ENCODE measurements at places on chromosomes 4 and X.

DNA sequence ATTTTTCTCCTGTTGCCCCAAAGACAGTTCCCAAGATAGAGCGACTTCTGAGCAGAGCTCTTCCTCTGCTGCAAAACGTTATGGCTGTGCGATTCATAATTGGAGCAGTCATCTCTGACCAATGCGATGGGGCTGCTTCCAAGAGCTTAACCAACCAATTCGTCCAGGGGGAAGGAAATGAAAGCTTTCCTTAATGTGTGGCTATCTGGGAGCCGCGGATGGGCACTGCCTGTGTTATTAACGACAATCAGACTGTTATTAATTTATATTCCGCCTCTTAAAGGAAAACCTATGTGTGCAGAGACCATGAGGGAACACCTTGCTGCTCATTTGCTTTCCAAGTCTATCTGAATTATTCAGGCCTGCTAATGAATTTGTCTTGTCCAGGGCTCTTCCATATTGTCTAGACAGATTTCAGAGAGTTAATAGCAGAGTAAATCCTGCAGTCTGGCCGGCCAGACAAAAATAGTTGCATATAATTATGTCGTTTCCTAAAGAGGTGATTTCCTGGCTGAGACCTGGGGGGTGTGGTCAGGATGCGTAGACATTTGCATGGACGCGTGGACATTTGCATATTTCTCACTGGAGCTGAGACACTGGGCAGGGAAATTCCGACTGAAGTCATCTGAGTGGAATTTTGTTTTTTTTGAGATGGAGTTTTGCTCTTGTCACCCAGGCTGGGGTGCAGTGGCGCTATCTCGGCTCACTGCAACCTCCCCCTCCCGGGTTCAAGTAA, 135.4 kb downstream of the HMX1 start:
- DNase-seq: no peak

DNA sequence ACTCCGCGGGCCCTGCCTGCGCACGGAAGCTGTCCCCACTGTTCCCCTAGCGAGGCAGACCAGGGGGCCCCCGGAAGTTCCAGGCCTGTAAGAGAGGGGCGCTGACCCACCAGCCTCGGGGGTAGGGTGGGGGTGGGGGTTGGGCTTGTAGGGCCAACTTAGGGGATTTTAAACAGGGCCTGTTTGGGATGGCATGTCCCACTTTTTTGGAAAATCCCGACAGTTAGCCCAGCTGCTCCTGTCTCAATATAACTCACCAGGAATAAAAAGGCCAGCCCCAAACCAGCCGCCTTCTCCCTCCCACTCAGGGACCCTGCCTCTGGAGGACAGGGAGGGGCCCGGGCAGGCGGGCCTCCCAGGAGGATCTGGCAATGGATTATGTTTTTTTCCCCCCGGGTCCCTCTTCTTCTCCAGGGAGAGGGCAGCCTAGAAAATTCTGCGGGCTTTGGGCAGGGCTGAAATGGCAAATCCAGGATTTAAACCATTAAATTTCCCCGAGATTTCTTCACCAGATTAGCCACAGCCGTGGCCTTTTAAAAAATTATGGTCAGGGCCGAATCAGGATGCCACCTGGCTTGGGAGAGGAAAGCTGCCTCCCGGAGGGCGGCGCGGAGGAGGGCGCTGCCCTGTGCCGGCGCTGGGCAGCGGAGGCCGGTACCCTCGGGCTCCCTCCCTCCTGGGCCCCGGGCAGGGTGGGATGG, 957 bp downstream of the PPP2R2C start:
- DNase-seq: no peak

DNA sequence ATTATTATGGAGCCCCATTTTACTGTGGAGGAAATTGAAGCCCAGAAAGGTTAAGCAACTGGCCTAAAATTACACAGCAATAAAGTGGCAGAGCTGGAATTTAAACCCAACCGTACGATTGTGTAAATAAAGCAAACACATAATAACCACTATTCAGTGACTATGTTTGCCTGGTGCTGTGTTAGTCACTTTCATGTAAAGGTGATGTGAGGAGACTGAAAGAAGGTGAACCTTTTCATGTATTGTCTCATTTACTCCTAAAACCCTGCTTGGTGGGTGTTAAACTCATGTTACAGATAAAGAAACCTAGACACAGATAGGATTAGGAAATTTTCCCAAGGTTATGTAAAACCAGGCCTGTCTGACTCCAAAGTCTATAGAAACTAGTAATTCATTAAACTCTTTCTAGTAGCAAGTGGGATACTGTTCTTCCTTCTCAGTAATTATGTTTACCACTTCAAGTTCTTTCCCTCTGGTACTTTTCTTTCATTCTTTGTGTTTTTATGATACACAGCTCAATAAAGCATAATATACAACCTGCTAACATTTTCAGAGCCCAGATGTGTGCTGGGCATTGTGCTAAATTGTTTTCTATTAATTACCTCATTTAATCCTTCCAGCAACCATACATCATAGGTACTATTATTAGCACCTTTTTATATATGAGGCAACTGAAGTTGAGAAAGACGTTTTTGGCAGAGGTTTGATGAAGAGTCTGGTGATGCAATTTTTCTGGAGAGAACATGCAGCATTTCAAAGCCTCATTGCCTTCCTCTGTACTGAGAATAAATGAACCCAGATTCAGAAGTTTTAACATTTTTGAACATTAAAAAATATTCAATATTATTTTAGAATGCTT, 202.7 kb downstream of the SPRY1 start:
- DNase-seq: peak; percentile 61

GRCh38 chr4:166896254-166896653, 338.0 kb downstream of the SPOCK3 start:
- no peak for DNase-seq

DNA sequence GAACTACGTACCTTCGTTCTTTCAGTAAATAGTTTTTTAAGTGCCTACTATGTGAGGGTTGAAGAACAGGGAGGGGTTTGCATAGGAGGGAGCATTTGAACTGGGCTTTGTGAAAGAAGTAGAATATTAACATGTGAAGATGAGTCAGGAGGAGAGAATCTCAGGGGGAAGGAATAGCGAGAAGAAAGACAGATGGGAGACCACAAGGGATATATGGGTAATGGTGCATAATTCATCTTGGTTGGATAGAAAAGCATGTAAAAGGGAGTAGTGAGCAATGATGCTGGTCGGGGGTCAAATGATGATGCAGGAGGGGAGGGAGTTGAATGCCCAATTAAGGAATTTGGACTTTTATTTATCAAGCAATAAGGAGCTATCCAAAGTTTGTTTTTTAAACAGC, 52.7 kb downstream of the TMEM164 start:
- peak; percentile 28 for DNase-seq

DNA sequence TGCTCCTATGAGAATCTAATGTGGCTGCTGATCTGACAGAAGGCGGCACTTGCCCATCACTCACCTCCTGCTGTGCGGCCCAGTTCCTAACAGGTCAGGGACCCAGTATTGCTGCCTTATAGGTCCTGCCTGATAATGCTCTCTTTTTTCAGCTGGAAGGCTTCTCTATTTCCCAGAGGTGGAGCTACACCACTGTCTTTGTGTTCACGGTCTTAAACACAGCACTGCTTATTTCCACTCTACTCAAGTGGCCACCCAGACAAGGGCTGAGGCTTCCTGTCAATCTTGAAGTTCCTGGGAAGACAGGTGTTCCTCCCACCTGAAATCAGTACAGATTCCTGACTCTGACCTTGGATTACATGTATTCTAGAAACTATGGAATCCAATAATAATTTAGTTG, 270.6 kb downstream of the NR3C2 start:
- no peak for DNase-seq

- no peak for DNase-seq
Observed at GRCh38 chrX:13994104-13994503, 35.6 kb downstream of the GEMIN8 start.

GRCh38 chrX:44898411-44899221, 25.6 kb downstream of the KDM6A start:
- DNase-seq: no peak

DNA sequence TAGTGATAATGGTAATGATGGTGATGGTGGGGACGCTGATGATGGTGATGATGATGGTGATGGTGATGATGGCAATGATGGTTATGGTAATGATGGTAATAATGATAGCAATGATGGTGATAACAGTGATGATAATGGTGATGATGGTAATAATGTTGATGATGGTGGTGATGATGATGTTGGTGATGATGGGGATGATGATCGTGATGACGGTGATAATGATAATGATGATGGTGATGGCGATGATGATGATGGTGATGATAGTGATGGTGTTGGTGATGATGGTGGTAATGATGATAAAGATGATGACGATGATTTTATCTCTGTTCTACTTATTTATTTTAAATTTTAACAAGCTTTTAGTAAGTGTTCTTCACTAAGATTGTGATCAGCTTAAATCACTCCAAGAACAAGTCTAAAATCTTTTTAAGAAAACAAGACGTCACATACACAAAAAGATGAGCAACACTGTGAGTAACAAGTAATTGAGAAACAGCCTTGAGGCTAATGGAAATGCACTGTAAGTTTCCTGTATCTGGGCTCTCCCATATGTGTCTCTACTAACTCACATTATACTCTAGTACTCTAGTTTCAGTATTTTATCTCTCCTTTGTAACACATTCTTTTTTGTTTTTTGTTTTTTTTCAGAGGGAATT, 480.2 kb upstream of the PRKX start:
- DNase-seq: no peak

GRCh38 chr4:113905301-113905700, 74.1 kb downstream of the ARSJ start:
- DNase-seq: peak; percentile 14

DNA sequence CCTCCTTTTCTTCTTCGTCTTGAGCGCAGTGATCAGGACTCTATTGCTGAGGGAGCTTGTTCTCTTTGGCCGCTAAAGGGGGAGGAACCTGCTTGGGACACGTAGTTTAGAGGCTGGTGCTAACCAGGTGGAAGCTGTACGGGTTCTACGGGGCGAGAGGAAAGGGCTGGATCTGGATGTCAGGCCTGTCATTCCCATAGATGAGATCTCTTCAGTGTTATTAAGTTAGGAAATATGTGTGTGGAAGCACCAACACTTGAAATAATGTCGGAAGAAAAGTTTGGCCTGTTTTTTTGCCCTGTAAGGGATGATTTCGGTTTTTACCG, 643 bp downstream of the SRP72 start:
- DNase-seq: peak; percentile 16

- no peak for DNase-seq
Observed at GRCh38 chr4:99536848-99537247, 26.0 kb downstream of the C4orf17 start.

DNA sequence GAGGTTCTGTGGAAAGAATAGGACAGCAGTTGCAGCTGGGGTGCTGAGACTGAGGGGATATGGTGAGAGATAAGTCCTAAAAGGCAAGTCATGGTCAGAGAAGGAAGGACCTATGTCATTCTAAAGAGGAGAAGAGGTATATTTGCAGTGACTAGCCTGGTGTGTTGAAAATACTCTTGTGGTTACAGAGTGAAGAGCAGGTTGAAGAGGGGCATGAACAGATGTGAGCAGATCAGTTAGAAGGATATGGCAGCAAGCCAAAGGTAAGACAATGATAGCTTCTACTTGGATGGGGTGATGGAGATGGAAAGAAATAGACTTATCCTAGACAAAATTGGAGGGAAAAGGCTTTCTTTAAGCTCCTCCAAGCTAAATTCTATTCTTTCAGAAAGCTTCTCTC, 469.8 kb upstream of the CPEB2 start:
- no peak for DNase-seq

DNA sequence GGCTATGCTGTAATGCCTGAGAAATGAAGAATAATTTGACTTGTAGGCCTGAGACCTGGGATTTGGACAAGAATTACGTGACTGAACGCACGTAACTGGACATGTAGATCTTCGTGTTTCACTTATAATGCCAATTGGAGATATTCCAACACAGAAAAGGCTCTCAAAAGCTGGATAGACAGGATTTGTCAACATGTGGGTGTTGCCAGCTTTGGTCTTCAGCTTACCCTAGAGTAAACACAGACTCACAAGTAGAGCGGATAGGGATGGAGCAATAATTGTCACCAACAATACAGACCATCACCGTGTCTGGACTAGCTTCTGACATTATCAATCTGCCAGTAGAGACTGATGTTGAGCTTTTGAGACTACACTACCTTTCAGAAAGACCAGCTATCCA, 1511.0 kb upstream of the ADGRL3 start:
- no peak for DNase-seq

GRCh38 chrX:27085346-27085745, 377.8 kb downstream of the PPP4R3C start:
- no peak for DNase-seq

GRCh38 chrX:150036641-150037040, 98.3 kb upstream of the EOLA2 start:
- no peak for DNase-seq

Data from fibroblast of skin of abdomen (primary cell).